GM04503 (cell line): ENCODE measurements at places on chromosomes 5 and 9.

- no peak for DNase-seq
Measured at GRCh38 chr9:137694962-137695875, 76.4 kb downstream of the EHMT1 start.

DNA sequence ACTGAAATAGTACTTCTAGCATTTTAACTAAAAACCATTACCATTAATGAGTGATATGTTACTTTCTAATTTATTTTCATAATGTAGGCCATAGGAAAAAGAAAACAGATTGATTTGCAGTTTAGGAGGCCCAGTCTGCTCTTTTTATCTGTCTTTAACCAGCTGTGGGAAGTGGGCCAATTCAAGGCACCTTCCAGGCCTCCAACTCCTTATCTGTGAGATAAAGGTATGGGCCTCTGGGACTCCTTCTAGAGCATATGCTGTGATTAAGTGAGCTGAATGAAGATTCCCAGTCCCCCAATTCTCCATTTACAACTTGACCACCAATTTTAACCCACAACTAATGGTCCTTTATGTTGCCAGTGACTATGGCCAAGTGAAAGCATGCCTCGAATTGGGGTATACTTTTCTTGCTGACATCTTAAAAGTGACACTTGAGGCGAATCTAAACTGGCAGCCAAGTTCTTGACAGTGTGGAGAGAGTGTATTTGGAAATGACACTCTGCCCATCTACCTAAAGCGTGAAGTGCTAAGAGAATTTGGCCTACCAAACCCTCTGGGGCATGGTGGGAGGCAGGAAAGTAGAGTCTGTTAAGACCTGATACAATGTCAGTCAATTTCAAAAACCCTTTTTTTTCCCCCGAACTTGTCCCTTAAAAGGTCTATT lies 88.3 kb downstream of the PIK3R1 start:
- DNase-seq = no peak

DNA sequence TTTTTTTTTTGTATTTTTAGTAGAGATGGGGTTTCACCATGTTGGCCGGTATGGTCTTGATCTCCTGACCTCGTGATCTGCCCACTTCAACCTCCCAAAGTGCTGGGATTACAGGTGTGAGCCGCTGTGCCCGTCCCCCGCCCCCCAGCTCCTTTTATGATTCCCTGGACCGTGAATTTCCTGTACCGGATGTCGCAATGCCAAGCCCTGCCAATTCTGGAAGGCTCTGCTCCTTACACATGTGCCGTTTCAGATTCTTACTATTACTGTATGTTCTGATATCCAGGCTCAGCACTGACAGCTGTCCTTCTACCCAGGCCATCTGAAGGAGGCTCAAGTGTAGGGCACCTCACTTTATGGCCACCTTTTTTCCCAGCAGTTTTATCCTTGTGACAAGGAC lies 100.1 kb downstream of the PLCXD3 start:
- DNase-seq = no peak

- DNase-seq = no peak
Measured at GRCh38 chr9:88820055-88820454, 171.2 kb upstream of the S1PR3 start.

DNA sequence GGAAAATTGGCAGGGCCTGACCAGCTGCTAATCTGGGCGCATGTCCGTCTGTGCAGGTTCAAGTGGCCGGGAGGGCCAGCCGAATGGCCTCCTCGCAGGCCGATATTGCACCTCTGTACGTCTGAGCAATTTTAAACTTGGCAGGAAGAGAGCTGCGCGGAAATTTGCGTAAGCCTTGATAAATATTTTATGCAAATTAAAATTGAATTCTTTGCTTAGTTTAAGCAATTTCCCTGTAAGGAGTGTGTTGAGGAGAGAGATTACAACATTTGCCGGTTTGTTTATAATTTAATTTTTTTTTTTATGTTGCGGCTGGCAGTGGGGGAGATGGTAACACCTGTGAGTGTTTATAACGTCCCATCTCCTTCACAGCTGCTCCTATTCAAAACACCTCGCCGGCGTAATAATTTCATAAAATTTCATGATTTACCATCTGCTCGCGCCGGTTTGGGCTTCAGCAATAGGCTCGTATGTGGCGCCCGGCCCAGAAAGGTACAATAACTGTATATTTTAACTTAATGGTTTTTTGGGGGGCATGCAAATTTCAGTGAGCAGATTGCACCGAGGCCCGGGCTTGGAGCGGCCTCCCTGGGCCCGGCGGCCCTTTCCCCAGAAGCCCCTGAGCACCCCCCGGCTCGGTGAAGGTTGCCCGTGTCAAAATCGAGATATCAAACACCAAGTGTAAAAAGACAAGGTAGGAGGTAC lies 269.4 kb upstream of the MVB12B start:
- no peak for DNase-seq

GRCh38 chr5:151110992-151111391 lies 30.2 kb upstream of the TNIP1 start:
- DNase-seq = no peak

- peak; percentile 93 for DNase-seq
Measured at GRCh38 chr9:127561491-127562278, 50.4 kb upstream of the STXBP1 start.
